ENCODE measurements at places on chromosomes 4 and X. TPM values are rescaled to one million over a fixed set of nuclear protein-coding genes. Genes with fewer than 3 reads are reported as not detected.

DNA sequence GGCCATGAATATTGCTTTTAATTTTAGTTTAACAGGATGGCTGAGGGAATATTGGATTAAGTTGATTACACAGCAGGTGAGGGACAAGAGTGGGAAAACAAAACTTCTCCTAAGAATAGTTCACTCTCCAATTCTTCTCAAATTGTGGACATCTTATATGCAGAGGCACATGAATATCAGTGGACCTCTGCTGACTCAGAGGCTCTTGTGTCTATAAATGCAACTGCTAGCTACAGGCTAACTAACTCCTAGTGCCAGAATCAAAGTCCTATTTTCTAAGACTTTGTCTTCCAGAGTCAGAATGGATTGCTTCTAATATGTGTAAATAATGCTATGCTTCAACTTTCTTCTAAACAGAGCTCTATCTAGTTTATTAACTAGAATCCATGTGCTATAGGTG, 175.8 kb downstream of the IL15 start:
- H3K36me3 ChIP-seq = no peaks in the 10 kb centered on the region
- no peak for DNase-seq
- no peaks in the 10 kb centered on the region for H3K4me1 ChIP-seq
- H3K27ac ChIP-seq = no peak overlapping the region
- no peak overlapping the region for H3K4me3 ChIP-seq

- no peak overlapping the region for H3K4me3 ChIP-seq
- no peaks in the 10 kb centered on the region for H3K36me3 ChIP-seq
- DNase-seq = peak; percentile 80
- H3K4me1 ChIP-seq = peaks cover 4% of the 10 kb centered on the region
These were observed 123.3 kb upstream of the TBL1X start for GRCh38 chrX:9341291-9342201.

SPARCL1 gene
- polyA plus RNA-seq = 486 TPM

GRCh38 chr4:125390126-125390525, 75.4 kb downstream of the FAT4 start:
- no peak overlapping the region for H3K4me3 ChIP-seq
- peaks cover 8% of the 10 kb centered on the region for H3K4me1 ChIP-seq
- no peaks in the 10 kb centered on the region for H3K27me3 ChIP-seq
- peak overlapping the region; percentile 92 for H3K27ac ChIP-seq

CT83 gene
- not detected for polyA plus RNA-seq

DNA sequence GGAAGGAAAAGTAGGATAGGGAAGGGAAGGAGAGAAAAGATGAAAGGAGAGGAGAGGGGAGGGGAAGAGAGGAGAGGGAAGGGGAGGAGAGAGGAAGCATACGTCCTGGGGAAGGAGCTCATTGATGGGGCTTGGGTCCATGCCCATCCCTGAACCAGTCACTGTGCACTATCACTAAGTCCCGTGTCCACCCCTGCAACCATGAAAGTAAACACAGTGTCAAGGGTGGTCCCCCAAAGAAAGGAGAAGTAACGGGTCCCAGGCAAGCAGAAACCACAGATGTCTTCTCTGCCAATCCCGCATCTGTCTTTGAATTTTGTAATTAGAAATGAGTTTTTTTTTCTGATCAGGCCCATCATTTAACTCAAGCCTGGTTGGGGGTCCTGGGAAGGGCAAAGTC, 55.2 kb downstream of the LGI2 start:
- no peak for DNase-seq
- H3K36me3 ChIP-seq = no peaks in the 10 kb centered on the region
- no peaks in the 10 kb centered on the region for H3K27me3 ChIP-seq
- peaks cover 3% of the 10 kb centered on the region for H3K4me1 ChIP-seq

TMEM31 gene
- polyA plus RNA-seq = 0.30 TPM

DNA sequence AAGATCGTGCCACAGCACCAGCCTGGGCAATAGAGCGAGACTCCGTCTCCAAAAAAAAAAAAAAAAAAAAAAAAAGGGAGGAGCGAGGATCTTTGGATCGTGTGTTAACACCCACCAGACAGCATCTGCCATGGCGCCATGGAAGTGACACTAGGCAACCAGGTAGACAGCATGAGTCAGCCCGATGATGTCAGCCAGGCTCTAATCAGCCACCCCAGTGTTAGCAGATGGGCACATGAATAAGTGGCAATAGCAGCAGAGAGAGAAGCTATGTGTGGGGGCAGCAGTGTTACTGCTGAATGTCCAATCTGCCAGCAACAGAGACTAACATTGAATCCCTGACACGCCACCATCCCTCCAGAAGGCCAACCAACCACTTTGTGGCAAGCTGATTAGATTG, 6.6 kb downstream of the SYN1 start:
- H3K4me3 ChIP-seq = no peak overlapping the region
- no peaks in the 10 kb centered on the region for H3K4me1 ChIP-seq
- no peaks in the 10 kb centered on the region for H3K36me3 ChIP-seq
- H3K27ac ChIP-seq = no peak overlapping the region
- no peaks in the 10 kb centered on the region for H3K27me3 ChIP-seq

- H3K4me1 ChIP-seq = no peaks in the 10 kb centered on the region
- DNase-seq = peak; percentile 77
- no peaks in the 10 kb centered on the region for H3K36me3 ChIP-seq
- no peak overlapping the region for H3K4me3 ChIP-seq
These were observed 108.0 kb upstream of the TLL1 start for GRCh38 chr4:165765053-165765452.

EGF gene
- polyA plus RNA-seq = 1.4 TPM

GRCh38 chr4:140875746-140876452, 119.7 kb upstream of the TBC1D9 start:
- H3K36me3 ChIP-seq = no peaks in the 10 kb centered on the region
- no peak overlapping the region for H3K4me3 ChIP-seq
- no peak overlapping the region for H3K27ac ChIP-seq
- H3K4me1 ChIP-seq = peaks cover 28% of the 10 kb centered on the region
- H3K27me3 ChIP-seq = no peaks in the 10 kb centered on the region
- DNase-seq = no peak

GRCh38 chrX:116490104-116490503, 27.3 kb upstream of the CT83 start:
- no peak overlapping the region for H3K4me3 ChIP-seq
- H3K36me3 ChIP-seq = no peaks in the 10 kb centered on the region
- H3K27ac ChIP-seq = no peak overlapping the region
- H3K27me3 ChIP-seq = no peaks in the 10 kb centered on the region
- no peaks in the 10 kb centered on the region for H3K4me1 ChIP-seq

- H3K27ac ChIP-seq = no peak overlapping the region
- H3K4me1 ChIP-seq = no peaks in the 10 kb centered on the region
- H3K4me3 ChIP-seq = no peak overlapping the region
- H3K36me3 ChIP-seq = no peaks in the 10 kb centered on the region
- no peak for DNase-seq
These were observed 33.1 kb upstream of the VCX3A start for GRCh38 chrX:6568031-6568430.

DNA sequence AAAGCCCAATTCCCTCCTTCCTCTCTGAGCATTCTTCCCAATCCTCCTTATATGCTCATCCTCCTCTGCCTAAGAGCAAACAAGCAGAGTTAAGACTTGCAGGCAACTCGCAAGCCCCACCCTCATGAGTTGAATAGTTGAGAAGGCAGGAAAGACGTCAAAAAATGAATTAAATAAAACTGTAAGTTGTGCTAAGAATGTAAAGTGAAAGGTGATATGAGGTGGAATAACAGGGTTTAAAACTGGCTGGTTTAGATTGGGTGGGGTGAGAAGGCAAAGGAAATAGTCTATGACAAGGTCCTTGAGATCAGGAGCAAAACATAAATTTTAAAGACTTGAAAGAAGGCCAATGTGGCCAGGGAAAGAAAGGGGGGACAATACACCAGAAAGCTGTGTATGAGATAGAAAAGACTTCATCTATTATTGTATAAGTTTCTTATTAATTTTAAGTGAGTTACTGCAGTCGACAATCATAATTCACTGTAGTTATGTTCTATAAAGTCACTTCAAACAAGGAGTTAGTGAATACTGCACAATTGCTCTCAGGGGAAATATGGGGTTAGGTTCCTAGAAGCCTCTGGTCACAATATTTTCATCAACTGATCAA, 124.9 kb downstream of the RELL1 start:
- no peak for DNase-seq
- no peaks in the 10 kb centered on the region for H3K27me3 ChIP-seq
- no peak overlapping the region for H3K27ac ChIP-seq
- no peaks in the 10 kb centered on the region for H3K4me1 ChIP-seq
- H3K4me3 ChIP-seq = no peak overlapping the region

YY2 gene
- 0.77 TPM for polyA plus RNA-seq

- no peaks in the 10 kb centered on the region for H3K27me3 ChIP-seq
- peaks cover 2% of the 10 kb centered on the region for H3K4me1 ChIP-seq
- no peak overlapping the region for H3K4me3 ChIP-seq
- no peaks in the 10 kb centered on the region for H3K36me3 ChIP-seq
- H3K27ac ChIP-seq = no peak overlapping the region
- DNase-seq = no peak
These were observed 86.6 kb upstream of the JADE1 start for GRCh38 chr4:128722911-128723310.

- H3K27ac ChIP-seq = no peak overlapping the region
- H3K4me3 ChIP-seq = no peak overlapping the region
- DNase-seq = no peak
- no peaks in the 10 kb centered on the region for H3K27me3 ChIP-seq
- no peaks in the 10 kb centered on the region for H3K36me3 ChIP-seq
These were observed 214.6 kb downstream of the PALLD start for GRCh38 chr4:168711197-168712140.

FDCSP gene
- polyA plus RNA-seq = 0.87 TPM

- no peak overlapping the region for H3K4me3 ChIP-seq
- DNase-seq = no peak
- no peak overlapping the region for H3K27ac ChIP-seq
- no peaks in the 10 kb centered on the region for H3K27me3 ChIP-seq
These were observed 40.5 kb downstream of the SETD7 start for GRCh38 chr4:139515531-139515958.

DNA sequence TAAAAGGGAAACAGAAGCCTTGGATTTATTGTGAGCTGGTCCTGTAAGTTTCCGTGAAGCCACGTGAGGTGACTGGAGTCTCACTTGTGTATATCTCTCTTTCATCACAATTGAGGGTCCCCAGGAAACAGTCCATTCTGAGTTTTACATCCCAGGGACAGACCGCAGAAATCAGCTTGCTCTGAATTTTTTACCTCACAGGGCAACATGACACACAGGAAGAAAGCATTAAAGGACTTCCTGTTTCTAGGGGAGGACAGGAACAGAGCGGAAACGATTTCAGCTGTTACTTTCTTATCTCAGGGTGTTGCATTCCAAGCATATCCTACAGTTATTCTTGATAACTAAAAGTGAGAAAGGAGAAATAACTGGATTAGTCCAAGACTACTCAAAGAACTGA, 553.5 kb downstream of the TRAM1L1 start:
- H3K27ac ChIP-seq = no peak overlapping the region
- no peaks in the 10 kb centered on the region for H3K27me3 ChIP-seq
- H3K4me3 ChIP-seq = no peak overlapping the region
- H3K4me1 ChIP-seq = no peaks in the 10 kb centered on the region

- no peak for DNase-seq
- no peak overlapping the region for H3K27ac ChIP-seq
- H3K36me3 ChIP-seq = no peaks in the 10 kb centered on the region
- no peaks in the 10 kb centered on the region for H3K27me3 ChIP-seq
- H3K4me1 ChIP-seq = no peaks in the 10 kb centered on the region
These were observed 163.3 kb upstream of the CTSO start for GRCh38 chr4:156116991-156117390.

PARM1 gene
- polyA plus RNA-seq = 27.5 TPM

SPANXC gene
- polyA plus RNA-seq = not detected

TASL gene
- polyA plus RNA-seq = 3.3 TPM

MTM1 gene
- 4.6 TPM for polyA plus RNA-seq

DNA sequence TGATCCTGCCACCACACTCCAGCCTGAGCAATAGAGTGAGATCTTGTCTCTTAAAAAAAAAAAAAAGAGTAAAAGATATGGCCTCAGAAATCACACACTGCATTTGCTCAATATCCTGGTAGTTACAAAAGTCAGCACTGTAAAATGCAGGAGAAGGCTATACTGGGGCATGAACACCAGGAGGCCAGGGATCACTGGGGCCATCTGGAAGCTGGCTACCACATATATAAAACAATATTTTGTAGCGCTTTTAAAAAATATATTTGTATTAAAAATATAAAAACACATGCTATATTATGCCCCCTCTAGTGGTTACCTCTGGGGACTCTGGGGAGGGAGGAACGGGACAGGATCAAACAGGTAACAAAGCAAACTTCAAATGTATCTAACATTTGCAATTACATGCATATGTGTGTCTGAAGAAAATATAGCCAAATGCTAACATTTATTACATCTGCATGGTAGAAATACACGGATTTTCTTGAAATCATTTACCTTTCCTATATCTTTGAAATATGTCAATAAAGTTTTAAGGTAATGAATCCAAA, 4.0 kb downstream of the C4orf46 start:
- no peak overlapping the region for H3K27ac ChIP-seq
- H3K27me3 ChIP-seq = no peaks in the 10 kb centered on the region

DNA sequence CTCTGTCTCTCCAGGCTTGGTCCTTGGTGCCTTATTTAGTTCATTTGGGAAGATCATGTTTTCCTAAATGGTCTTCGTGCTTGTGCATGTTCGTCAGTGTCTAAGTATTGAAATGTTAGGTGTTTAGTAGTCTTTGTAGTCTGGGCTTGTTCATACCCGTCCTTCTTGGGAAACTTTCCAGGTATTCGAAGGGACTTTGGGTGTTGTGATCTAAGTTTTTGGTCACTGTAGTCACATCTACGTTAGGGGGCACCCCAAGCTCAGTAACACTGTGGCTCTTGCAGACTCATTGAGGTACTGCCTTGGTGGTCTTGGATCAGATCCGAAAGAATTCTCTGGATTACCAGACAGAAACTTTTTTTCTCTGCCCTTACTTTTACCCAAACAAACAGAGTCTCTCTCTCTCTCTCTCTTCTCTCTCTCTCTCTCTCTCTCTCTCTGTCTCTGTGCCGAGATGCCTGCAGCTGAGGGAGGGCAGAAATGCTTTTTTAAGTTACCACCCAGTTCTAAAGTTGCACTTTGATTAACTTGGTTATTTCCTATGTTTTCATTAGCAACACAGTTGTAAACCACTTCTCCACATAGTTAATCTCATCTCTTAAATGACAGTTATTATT, 67.6 kb upstream of the SLC7A3 start:
- H3K27ac ChIP-seq = no peak overlapping the region
- DNase-seq = peak; percentile 72
- no peaks in the 10 kb centered on the region for H3K27me3 ChIP-seq
- H3K4me1 ChIP-seq = no peaks in the 10 kb centered on the region
- no peak overlapping the region for H3K4me3 ChIP-seq

All from lung (tissue), 17 donors.